ENCODE measurements at places on chromosomes 6 and 20. TPM values are rescaled to one million over a fixed set of nuclear protein-coding genes. Genes with fewer than 3 reads are reported as not detected.

C4B gene
- total RNA-seq = 1.2 TPM

GGTLC1 gene
- total RNA-seq = not detected

SYS1 gene
- total RNA-seq = 30.3 TPM

CDH26 gene
- total RNA-seq = 0.29 TPM

DNAH8 gene
- total RNA-seq = not detected

GRCh38 chr20:44494266-44494665 is 18.6 kb downstream of the TTPAL start:
- no peak for DNase-seq

DNA sequence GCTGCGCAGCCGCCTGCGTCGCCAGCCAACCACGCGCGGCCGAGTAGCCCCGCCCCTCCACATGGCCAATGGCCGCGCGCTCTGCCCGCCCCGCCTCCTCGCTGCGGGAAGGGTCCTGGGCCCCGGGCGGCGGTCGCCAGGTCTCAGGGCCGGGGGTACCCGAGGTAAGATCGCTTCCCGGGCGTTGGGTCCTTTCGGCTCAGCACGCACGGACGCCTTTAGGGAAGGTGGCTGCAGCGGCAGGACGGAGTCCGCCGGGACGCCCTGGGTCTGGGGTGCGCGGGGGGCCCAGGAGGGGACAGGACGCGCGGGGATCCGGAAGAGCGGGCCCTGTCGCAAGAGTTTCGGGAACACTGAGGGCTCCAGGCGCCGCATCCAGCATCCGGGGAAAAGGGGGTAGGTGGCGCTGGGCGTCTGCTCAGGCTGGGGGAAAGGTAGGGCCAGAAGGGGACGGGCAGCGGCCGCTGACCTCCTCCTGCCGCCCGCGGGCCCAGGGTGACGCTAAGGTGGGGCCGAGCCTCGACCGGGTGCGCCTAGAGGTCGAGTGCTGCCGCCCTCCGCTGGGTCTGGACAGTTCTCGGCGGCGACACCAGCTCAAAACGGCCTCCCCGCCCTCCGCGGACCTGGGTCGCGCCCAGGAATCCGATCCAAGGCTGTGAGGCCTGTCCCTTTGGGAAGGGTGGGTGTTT is at the start of gene MAVS:
MAVS (plus strand) TSS at position 95 of the 689 bp plus-strand sequence. CDS start 7,791 bp downstream, outside the sequence.
- no peak for DNase-seq

DNA sequence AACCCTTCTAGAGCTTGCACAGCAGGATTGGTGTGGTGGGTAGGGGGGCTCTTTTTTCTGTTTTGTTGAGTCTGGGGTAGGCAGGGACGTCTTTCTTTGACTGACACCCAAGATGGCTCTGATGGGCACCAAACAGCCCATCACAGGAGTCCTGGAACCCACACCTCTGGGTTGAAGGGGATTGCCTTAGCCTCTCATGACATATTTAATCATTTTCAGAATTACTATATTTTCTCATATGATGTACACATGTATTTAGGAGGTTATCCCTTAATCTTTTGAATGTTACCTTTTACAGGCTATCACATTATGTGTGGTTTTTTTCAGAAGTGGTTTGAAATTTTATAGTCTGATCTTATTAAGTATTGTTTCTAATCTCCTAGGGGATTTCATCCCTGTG is 64.6 kb downstream of the RPP40 start:
- DNase-seq = no peak

DNA sequence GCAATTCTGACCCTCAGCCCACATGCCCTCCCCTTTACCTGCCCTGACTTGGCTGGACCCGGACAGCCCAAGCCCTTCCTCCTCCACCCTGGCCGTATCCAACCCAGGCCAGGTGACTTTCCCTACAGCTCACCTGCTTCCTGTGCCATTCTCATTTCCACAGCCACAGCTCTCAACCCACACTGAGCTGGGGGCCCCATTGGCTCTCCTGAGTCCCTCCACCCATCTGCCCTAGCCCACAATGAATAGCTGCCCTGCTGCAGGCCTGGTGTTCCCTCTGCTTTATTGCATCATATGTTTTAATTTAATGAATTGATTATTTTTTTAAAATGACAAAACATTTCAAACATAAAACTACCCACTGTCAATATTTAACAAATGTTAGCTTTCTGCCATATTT is 118.5 kb upstream of the BACH2 start:
- no peak for DNase-seq

- DNase-seq = no peak
These were observed 46.5 kb downstream of the BLOC1S5 start for GRCh38 chr6:8017705-8018104.

- DNase-seq = no peak
These were observed 13.9 kb upstream of the VAPB start for GRCh38 chr20:58374906-58375758.

- no peak for DNase-seq
These were observed 680.4 kb upstream of the IMPG1 start for GRCh38 chr6:76752841-76753240.

DNA sequence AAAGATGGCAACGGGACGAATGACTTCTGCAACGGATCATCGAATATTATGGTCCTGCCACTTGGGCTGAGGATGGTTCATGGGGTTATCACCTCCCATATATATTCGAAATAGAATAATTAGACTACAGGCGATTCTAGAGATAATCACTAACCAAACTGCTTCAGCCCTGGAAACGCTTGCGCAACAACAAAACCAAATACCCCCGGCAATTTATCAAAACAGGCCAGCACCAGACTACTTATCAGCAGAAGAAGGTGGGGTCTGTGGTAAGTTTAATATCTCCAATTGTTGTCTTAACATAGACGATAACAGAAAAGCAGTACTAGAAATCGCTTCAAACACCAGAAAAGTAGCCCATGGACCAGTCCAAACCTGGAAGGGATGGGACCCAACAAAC is 31.0 kb upstream of the ULBP3 start:
- DNase-seq = no peak

DNA sequence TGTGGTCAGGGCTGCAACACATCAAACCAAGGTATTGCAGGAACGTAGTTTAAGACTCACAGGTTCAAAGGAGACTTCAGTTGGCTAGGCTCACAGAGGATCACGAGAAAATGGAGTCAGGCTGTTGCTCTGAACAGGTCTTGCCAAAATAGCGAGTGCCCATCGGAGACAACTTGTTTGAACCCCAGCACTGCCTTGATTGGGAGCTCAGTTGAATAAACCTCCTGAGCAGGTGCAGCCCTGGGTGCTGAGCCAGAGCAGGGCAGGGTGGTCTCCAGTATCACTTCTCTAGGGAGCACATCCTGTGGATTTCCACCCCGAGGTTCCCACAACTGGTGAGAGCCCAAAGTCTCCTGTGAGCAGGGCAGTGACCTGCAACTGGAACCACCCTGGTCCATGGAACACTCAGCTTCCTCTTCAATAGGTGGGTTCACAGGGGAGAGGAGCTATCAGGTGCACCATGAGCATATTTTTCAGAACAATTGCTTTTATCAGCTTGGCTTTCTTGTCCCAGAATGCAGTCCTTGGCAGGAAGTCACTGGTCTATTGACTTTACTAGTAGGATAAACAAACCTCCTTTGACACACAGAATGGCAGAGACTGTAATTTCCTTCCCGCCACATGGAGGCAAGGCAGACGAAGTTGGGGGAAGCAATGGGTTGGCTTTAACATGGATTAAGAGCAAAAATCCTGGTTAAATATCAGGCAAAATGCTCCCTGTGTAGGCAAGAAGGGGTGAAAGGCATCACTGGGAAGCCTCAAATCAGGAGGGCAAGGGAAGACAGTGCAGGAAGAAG is 267.7 kb upstream of the FOXQ1 start:
- no peak for DNase-seq

All from epithelial cell of proximal tubule (primary cell).